T-cell (primary cell): ENCODE measurements at places on chromosomes 4 and X.

GRCh38 chrX:131513159-131513914 is 30.5 kb upstream of the OR13H1 start:
- no peak for DNase-seq

GRCh38 chr4:176883681-176884418 is 91.1 kb upstream of the VEGFC start:
- no peak for DNase-seq

DNA sequence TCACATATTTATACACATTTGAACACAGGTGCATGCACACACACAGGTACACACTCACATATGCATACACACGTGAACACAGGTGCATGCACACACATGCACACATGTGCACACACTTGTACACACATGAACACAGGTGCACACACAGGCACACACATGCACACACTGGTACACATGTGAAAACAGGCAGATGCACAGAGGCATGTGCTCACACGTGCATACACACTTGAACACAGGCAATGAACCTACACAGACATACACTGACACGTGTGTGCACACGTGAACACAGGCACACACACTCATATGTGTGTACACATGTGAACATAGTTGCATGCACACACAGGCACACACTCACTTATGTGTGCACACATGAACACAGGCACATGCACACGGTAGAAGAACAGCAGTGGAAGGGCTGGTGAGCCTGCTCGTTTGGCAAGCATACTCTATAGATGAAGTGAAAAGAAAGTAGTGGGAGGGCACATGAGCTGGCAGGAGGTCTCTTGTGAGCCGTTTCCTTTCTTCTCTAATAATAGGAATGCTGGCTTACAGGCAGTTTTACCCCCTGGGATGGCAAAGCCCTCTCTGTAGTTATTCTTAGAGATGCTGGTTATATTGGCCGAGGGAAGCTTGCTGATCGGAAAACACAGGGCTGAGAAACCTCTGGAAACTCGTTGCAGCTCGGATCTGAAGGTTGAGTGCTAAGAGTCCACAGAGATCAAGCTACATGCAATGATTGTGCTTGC is 279.6 kb upstream of the CLNK start:
- no peak for DNase-seq

DNA sequence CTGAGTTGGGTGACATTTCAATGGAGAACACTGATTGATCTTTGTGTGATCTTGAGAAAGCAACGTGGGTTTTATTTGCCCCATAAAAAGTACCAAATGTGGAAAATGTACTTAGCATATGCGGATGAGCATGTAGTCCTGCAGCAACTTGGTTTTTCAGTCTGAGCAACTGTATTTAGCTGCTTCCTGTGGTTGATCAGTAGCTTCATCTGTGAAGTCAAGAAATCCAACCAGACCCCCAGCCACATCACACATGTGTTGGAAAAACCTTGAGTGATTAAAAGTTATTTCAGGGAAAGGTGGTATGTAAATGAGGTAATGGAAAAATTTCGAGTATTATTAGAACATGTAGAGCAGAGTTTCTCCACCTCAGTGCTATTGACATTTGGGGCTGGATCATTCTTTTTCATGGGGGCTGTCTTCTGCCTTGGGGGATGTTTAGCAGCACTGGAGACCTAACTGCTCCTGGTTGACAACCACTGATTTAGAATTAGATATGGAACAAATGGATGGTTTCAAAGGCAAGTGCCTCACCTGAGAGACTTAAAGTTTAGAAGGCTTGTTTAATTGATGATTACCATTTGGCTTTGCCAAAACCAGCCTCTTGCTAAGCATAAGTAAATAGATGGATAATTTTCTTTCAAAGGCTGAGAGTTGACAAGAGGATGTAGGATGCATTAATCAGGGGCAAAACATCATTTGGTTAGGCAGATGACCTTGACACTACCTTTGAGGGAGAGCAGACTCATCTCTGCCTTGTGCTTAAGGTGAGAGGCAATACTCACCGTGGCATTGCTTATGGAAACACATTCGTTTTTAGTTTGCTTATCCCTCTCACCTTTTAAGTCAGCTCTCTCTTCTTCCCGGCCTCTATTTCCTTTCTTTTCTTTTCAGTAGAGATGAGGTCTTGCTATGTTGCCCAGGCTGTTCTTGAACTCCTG is 193.0 kb upstream of the RPS6KA3 start:
- no peak for DNase-seq

GRCh38 chr4:123278755-123279154 is 117.8 kb upstream of the SPRY1 start:
- no peak for DNase-seq

DNA sequence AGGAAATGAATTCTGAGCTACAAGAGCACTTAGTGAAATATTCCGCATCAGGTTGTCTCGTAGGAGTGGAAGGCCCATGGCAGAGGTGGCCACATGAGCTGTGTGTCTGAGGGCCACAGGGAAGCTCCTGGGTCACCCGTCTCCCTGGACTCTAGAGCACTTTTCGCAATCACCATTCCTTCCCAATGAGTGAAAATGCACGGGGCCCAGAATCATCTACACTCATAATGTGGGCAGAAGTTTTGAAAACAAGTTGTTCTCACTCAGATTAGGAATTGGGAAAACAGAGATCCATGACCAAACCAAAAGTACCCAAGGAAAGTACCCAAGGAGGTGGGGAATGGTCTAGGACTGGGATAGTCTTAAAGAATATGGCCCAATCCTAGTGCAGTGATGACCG is 94.4 kb downstream of the SCD5 start:
- no peak for DNase-seq

- no peak for DNase-seq
These were observed 123.4 kb downstream of the ASB9 start for GRCh38 chrX:15146515-15146914.

GRCh38 chrX:37662181-37662580 is 23.4 kb upstream of the XK start:
- no peak for DNase-seq
